ENCODE measurements at places on chromosomes 1 and 21.

DNA sequence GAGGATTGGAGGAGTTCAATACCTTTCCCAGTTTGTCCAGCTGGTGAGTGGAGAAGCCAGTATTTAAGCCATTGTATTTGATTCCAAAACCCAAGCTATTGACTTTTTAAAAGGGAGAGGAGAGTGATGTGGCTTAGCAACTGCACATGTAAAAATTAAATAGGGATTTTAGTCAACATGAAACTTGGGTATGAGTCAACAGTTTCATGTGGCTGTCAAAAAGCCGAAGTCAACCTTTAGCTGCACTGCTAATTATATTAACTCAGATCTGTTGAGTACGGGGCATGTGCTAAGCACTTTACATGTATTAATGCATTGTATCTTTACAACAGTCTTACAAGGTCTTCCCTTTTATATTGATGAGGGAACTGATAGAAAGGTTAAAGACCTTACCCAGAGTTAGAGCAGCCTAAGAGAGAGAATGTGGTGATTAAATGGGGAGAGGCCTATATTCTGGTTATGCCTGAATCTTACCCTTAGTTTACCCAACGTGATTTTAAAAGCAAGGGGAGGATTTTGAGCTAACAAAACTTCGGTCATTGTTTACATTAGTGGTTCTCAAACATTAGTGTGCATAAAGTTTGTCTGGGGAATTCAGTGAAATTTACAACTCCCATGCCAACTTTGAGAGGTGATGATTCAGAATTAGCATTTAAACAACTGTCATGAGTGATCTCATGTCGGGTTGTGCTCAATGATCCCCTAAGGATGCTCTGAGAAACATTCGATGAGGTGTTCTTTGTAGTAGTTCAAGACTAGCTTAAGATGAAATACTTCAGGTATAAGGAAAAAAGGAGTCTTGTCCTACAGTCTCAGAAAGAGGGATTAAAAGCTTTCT lies 6.9 kb upstream of the SLC35F3 start:
- no peak for DNase-seq

- no peak for DNase-seq
Measured at GRCh38 chr1:226017070-226017469, 17.9 kb upstream of the SDE2 start.

DNA sequence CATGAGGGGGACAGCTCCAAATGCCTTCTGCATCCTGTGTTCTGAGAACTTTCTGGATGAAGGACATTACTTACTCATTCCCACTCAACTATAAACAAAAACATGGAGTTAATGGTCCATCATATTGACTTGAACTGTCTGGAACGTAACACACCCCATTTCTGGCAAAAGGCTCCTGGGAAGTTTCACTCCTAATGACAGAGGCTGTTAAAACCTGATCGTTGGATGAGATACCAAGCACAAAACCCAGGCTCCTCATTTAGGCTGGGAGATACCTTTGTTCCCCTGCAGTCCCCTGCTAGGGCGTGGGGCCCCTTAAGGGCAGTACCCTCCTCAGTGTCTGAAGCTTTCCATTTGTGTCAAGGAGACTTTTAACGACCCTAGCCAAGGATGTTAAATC lies 78.9 kb downstream of the RHOU start:
- peak; percentile 79 for DNase-seq

DNA sequence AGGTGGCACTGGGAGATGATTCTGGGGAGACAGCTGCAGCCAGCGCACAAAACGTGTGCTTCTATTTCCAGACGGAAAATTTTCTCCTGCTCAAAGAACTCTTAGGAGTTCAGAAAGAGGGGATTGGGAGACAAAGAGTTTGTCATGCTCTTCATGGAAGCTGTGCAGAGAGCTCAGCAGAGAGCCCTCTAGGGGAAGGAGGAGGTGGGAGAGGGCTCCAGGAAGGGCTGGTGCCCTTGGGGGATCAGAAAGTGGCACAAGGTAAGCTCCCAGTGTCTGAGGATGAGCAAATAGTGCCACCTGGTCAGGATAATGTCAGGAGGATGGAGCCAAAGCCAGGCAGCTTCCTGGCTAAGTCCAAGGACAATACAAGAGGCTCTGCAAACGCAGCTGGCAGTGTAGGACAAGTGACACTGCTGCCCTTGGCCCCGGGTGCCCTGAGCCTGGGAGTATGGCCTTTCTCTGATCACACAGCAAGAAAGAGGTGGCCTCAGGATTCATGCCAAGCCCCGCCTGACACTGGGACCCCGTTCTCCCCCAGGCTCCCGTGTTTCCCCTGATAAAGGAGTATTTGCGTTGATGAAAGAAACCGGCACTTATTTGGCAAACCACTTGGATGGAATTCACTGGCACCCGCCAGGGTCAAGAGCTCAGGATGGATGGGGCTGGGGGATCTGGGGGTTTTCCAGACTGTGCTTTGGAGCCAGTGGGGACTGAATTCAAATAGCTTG lies 254.0 kb downstream of the PTPRU start:
- DNase-seq = no peak

DNA sequence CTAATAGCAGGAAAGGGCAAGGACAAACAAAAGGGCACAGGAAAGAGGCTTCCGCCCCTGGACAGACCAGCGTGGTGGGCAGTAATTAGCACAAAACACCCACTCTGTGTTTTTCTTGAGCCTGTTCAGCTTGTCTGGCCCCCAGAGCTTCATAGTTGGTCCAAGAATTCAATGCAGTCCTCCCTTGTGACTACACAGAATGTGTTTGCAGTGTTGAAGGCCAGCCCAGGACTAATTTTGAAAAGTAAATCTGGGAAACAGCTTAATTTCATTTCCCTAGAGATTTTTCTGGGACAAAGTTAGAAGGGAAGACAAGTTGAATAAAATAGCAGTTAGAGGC lies 49.2 kb upstream of the LMO4 start:
- no peak for DNase-seq

- DNase-seq = no peak
Measured at GRCh38 chr1:63024132-63024531, 240.2 kb downstream of the ATG4C start.

GRCh38 chr1:162466797-162467196 lies 30.8 kb upstream of the UHMK1 start:
- DNase-seq = no peak

DNA sequence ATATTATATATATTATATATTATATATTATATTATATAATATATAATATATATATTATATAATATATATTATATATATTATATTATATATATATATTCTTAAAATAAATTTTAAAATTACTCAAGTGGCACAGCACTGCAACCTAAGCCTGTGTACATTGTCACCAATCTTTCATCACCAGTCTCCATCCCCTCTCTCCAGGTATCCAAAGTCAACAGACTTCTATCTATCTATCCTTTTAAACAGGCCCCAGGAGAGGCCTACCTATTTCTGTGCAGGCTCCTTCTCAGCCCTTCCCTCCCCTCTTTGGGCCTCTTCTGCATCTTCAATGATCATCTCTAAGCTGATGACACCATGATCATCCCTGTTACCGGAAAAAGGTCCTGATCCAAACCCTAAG lies 111.7 kb downstream of the RHOU start:
- DNase-seq = no peak

DNA sequence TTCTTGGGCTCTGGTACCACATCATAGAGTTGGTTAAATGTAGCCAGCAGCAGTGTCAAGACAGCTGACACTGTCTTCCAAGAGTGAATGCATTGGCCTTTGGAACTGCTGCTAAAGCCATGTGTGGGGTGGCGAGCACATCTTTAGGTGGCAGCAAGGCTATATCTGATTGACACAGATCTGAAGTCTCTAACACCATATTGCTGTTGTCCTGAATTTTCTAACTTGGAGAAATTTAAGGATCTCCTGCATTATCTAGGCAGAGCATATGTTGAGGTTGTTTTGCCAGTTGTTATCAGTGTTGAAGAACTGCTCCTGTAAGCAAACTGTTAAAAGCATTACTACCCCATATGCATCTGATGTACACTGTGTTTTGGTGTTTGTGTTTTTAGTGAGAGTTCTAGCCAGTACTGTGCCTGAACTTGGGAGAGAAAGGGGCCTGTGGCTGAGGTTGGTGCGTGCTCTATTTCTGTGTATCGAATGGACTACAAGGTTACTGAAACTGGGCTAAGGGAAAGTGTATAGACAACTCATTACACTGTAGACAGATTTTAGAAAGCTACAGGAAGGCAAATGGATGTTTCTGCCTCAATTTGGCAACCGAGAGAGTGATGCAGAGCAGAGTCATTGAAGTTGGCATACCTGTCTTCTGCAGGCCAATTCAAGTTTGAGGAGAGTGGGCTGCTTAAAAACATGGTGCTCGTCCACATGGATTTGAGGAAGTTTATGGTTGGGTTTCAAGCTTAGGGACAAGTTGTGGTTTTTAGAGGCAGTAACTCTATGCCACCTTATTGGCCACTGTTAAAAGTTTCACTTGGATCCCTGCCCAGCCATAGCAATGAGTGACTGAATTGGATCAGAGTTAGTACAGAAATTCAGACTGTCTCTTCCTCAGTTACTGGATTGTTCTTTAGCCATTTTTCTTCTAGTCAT lies 16.9 kb downstream of the DYRK3 start:
- DNase-seq = no peak

DNA sequence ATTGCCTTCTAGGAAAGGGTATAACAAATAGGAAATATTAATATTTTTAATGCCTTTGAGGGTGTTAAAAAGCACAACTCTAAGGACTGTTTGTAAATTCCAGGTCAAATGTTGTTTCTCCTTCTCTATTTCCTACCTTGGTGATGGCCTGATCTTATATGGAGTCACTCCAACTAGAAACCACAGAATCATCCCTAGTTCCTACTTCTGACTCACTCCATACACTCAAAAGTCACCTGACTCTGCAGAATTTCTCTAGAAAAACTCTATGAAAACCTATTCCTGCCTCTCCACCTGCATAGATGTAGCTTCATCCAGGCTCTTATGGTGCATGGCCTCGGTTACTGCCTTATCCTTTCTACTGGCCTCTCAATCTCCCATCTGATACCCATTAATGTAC lies 14.5 kb downstream of the RGS4 start:
- peak; percentile 18 for DNase-seq

- DNase-seq = no peak
Measured at GRCh38 chr1:92923664-92924063, 37.6 kb downstream of the DIPK1A start.

- DNase-seq = no peak
Measured at GRCh38 chr1:90126834-90127233, 131.9 kb downstream of the ZNF326 start.

DNA sequence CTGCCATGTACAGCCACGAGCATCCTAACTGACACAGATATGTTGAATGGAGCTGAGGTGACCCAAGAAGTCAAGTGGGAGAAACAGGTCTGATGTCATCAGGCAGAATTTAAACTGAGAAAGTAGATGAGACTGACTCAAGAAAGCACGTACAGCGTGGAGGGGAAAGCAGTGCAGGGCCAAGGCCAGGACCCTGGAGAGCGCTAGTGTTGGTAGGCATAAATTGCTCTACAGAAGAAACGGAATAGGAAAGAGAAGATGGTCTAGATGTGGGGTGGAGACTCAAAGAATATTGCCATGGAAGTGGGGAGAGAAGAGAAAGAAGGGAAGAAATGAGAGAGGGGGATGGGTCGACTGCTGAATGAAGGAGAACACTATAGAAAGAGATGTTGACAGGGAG lies 45.3 kb upstream of the GJB5 start:
- no peak for DNase-seq

DNA sequence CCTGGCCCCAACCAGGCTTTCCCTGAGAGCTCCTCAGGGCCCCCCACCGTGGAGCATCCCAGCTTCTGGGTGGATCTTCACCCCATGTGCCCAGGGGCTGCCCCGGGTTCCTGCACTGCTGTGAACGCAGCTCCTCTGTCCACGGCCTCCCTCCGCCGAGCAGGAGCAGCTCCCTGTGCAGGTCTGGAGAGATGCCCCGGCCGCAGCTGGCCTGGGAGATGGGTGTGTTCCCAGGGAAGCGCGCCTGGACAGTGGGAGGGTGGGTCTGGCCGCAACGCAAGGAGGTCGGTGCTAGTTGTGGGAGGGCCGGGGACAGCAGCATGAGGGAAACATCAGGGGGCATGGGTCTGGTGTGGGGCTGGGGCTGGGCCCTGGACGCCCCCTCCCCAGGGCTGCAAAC lies 71.3 kb downstream of the MORN1 start:
- no peak for DNase-seq

DNA sequence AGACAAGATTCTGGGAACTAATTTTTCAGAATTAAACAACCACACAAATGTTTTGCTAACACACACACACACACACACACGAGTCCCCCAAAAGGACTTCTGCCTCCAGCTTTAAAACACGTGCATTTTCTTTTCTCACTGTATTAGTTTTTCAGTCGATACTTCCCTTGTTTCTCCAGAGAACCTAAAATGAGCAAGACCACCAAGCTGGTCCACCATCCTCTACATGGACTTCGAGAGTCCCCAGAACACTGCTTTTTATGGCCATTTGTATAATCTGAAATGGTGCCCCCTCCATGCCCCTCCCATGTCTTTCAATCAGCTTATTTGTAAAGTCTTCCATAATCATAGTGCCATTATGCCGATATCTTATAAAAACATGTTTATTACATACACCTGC lies 10.8 kb upstream of the CHI3L2 start:
- no peak for DNase-seq

- no peak for DNase-seq
Measured at GRCh38 chr1:3331564-3331963, 122.9 kb upstream of the ARHGEF16 start.

DNA sequence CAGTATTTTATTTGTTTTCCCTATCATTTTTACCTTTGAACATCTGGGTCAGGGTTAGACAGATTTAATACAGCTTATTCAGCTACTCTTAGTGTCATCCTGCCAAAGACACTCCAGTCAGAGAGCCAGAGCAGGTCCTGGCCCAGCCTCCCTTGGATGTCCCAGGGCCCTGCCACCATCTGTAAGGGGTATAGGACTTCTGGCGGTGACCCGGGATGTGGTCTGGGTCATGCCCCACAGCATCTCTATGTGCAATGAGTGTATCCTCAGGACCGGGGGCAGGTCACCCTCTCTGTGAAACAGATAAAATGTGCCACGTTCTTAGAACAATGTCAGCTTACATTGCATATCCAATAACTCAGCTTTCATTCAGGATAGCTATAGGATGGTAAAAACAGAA lies 37.8 kb upstream of the PRSS38 start:
- DNase-seq = no peak

DNA sequence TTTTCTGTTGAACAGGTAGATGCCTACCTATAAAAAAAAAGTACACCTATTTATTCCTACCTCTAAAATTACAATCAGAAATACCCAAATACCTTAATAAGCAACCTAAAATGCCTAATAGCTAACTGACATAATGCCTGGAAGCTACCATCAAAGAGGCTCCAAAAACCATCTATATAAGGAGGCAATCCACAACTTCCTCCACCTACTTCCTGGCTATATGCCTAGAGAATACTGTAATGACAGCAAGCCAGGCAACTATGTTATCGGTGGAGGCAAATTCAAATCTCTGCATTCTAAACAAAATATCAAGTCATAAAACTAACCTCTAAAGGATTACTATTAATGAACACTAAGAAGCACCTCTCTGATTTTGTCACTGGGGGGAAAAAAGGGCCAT lies 10.1 kb downstream of the ZNF644 start:
- DNase-seq = no peak

- DNase-seq = no peak
Measured at GRCh38 chr1:235259133-235259778, 68.7 kb downstream of the ARID4B start.

- no peak for DNase-seq
Measured at GRCh38 chr1:209430821-209431259, 152.7 kb upstream of the CAMK1G start.

Measured in Caki2 (cell line).